ENCODE measurements at places on chromosomes 5 and 9.

GRCh38 chr5:113612060-113612496 lies 98.6 kb downstream of the YTHDC2 start:
- peak; percentile 30 for DNase-seq

DNA sequence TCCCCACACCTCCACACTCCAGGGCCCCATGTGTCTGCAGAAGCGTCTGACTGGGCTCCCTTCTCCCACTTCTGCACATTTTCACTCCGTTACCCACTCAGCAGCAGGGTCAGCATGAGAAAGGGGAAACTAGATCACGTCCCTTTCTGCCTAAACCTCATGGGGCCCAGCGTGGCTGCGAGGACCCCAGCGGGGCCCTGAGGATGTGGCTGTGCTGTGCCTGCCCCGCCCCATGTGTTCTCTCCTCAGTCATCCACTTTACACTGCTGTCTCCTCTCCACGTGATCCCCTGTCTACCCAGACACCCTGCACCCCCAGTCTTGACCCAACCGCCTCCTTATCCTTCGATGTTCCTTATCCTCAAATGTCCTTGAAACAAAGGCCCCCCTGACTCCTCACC lies 59.8 kb upstream of the OTULINL start:
- DNase-seq: no peak

GRCh38 chr5:158792976-158793375 lies 306.7 kb downstream of the EBF1 start:
- no peak for DNase-seq

DNA sequence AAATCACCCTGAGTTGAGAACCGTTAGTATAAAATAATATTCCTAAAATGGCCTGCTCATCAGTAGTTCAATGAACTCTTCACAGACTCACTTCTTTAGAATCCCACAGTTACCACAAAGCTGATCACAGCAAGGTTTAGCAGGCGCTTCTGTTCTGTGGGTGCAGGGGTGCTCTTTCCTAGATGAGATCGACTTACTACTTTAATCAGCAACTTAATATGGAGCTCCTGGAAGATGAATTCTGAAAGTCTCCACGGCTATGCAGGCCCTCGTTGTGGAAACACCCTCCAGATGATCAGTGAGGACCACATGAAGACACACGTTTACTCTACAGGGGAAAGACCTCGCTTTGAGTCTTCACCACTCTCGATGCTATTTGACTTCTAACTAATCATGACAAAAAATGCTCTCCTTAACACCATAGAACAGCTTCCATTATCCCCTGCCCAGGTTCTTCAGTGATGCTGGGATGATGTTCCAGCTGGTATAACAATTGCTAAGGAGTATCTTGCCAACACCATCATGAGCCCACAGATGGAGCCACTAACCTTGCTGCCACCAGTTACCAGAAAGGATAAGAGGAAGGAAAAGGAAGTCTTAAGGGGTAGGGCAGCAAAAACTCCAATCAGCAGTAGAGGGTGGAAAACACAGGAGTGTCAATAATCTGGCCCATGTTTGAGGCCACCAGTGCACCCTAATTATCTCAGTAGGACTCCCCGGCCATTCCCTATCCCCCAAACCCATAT lies 17.9 kb upstream of the GPX8 start:
- no peak for DNase-seq

DNA sequence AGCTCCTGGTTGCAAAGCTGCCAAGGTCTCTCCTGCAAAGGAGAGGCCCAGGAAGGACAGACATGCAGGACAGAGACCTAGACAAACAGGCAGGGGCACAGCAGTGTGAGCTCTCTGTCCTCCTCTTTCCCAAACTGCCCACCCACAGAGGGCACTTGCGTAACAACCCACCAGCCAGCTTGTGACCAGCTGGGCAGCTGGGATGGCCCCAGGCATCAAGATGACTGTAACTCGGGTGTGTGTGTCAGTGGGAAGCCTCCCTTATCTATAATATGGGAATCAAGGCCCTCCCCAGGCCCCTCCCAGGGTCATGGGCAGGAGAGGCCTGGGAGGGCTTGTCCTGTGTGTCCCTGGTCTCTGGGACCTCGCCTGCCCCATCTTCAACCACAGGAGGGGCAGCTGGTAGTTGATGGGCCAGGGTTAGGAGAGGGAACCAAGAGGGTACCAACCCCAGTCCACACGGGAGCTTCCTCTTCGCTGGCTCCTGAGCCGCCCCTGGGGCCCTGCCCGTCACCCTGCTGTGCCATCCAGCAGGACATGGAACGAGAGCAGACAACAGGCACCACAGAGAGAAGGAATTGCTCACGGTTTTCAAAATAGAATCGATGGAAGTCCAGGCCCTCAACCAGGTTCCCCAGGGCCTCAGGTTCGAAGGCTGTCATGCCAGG lies 37.9 kb downstream of the SLC6A7 start:
- DNase-seq: no peak

GRCh38 chr5:74054641-74055421 lies 428.8 kb downstream of the ARHGEF28 start:
- DNase-seq: no peak

DNA sequence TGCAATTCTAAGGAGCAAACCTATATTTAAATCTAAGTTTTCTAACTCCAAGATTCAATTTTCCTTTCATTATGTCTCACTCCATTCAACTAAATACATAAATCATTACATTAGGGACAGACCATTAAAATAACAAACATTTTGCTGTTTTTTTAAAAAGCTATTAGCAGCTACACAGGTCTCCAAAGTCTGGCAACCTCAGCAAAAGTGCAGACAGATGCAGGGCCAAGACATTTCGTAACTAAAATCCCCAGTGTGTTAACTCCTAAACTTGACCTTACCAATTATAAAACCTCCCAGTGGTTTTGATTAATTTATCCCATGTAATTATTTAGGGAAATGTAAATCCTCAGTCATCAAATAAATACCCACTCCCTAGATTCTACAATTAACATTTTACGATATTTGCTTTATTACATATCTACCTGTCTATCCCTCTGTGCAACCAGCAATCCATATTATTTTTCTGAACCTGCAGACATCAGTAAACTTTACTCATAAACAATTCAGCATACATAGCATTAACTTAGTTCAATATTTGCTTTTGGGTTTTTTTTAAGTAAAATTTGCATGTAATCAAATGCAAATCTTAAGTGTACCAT lies 64.7 kb downstream of the RGS7BP start:
- DNase-seq: no peak

DNA sequence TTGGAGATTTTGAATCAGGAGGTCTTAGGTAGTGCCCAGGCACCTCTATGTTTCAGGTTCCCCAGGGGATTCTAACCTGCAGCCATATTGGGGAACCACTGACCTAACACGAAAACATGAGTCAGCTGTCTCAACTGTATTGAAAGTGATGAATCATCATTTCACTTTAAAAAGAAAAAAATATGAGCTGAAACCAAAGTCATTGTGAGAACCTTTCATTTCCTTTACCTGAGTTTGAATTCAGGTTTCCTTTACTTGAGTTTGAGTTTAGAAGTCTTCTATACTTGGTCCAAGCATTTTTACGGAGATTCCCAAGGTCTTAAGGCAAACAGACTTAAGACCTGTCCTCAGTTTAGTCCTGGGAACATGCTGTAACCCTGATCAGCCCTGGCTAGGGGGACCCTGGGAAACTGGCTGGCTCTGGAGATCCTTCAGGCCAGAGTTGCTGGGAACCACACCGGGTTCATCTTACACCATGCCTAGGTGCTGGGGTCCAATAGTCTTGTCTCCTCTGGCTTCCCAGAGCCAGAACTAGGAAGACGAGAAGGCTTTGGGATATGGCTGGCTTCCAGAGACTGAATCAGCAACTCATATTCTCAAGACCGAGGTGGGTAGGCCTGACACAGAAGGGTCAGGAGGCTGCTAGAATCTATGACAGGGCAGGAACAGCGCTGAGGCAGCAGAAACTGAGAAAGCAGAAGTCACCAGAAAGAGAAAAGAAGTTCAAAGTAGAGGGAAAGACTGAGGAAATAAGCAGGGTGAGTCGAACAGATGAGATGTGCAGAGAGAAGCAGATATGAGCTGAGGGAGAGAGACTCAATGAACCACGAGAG lies 16.4 kb upstream of the PDCD1LG2 start:
- peak; percentile 84 for DNase-seq

DNA sequence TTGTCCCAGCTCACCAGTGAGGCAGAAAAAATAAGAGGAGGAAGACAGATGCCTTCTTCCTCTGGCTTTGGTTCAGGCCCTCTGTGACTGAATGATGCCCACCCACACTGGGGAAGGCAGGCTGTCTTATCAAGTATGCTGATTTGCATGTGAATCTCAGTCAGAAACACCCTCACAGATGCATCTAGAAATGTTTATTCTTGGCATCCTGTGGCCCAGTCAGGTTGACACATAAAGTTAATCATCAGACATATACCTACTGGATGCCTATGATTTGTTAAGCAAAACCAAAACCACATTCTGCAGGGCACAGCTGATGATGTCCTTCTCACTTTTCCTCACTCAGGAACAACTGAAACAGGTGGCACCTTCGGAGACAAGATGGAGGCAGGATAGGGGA lies 243.4 kb upstream of the KCNN2 start:
- DNase-seq: no peak

DNA sequence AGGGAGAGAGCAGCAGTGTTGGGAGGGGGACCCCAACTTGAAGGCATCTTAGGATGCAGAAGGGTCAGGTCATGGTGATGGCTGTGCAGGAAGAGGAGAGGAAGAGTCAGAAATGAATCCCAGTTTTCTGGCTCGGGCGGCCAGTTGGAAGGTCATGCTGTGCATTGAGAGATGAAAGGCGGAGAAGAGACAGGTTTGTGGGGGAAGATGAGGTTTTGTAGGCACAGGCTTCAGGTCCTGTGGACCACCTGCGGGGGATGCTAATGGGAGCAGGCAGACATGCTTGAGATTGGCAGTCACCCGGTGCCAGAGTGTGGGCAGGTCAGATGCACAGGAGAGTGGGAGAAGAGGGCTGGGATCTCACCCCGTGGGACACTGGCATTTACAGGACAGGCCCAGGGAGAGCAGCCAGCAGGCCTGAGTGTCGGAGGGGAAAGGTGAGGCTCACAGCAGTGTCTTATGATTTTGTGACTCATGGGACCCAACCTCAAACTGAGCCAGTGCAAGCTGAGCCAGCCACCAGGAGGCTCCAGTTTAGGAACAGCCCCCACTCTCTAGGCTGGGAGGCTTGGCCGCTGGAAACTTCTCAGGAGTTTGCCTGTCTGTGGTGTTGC lies 17.5 kb downstream of the STXBP1 start:
- DNase-seq: no peak

GRCh38 chr5:126583761-126584160 lies 11.3 kb downstream of the ALDH7A1 start:
- DNase-seq: no peak

DNA sequence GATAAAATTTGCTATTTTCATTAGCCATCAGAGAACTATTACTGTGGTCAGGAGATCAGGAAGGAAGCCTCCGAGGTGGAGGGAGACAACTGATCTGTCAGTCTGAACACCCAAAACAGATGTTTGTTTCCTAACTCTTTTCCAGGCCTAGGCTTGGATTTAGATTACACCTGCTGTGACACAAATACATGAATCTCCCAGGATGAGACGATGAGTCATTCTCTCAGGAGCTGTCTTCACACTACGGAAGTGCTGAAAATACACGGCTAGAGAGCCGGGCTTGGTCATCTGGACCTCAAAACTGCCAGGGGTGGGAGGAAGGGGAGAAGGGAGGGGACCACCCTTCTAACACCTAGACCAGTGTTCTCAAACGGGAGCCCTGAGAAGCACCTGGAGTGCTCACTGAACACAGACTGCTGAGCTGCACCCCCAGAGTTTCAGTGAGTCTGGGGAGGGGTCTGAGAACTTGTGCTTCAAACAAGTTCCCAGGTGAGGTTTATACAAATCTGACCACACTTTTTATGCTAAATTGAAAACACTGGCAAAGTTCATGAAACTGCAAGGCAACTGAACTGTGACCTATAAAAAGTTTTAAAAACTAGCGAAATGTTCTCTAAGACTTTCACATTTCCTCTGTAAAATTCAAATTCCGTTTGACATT lies 80.3 kb upstream of the EQTN start:
- no peak for DNase-seq

DNA sequence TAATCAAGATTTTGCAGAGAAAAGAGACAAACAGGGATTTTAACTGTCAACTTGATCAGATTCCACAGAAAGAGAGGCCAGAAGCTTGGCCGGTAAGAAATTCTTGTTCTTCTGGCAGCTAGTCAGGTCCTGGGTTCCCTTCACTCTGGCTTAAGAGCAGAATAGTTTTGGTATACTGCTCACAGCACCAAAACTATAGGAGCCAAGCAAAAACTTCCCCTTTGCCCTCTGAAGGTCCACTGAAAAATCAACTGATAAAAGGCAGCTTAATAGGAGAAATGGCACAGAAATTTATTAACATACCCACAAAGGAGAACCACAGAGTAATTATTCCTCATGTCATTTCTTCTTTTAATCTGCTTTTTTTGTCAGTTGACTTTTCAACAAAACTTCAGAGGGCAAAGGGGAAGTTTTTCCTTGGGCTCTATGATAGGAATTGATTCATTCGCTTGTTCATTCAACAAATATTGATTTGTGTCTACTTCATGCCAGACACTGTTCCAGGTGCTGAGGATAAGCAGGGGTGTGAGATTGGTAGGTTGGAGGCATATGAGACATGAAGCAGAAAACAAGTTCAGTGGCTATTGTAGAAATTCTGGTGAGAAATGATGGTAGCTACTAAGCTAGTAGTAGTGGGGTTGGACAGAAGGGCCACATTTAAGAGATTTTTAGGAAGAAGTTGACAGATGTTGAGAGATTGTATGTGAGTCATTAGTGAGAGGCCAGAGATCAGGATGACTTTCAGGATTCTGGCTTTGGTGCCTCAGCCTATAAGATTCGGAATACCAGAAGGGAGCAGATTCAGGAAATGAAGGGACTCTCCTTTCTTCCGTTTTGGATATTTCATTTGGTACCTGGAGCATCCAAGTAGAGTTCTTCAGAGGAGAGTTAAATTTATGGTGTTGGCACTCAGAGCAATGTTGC lies 20.6 kb upstream of the NNT start:
- no peak for DNase-seq

GRCh38 chr5:173429489-173430150 lies 101.4 kb upstream of the STC2 start:
- DNase-seq: peak; percentile 48

DNA sequence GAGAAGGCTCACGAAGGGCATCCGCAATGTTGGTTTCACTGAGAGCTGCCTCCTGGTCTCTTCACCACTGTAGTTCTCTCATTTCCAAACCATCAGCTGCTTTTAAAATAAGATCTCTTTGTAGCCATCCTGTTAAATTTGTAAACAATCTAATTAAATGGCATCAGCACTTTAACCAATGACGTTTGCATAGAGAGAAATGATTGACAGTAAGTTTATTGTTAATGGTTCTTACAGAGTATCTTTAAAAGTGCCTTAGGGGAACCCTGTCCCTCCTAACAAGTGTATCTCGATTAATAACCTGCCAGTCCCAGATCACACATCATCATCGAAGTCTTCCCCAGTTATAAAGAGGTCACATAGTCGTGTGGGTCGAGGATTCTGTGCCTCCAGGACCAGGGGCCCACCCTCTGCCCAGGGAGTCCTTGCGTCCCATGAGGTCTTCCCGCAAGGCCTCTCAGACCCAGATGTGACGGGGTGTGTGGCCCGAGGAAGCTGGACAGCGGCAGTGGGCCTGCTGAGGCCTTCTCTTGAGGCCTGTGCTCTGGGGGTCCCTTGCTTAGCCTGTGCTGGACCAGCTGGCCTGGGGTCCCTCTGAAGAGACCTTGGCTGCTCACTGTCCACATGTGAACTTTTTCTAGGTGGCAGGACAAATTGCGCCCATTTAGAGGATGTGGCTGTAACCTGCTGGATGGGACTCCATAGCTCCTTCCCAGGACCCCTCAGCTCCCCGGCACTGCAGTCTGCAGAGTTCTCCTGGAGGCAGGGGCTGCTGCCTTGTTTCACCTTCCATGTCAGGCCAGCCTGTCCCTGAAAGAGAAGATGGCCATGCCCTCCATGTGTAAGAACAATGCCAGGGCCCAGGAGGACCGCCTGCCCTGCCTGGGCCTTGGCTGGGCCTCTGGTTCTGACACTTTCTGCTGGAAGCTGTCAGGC lies 16.6 kb downstream of the SQSTM1 start:
- DNase-seq: no peak
